ENCODE measurements at places on chromosomes 2 and 18.

GRCh38 chr18:77077941-77078689, 54.5 kb downstream of the MBP start:
- peak; percentile 66 for DNase-seq

- no peak for DNase-seq
Observed at GRCh38 chr2:158484892-158485556, 28.3 kb downstream of the PKP4 start.

DNA sequence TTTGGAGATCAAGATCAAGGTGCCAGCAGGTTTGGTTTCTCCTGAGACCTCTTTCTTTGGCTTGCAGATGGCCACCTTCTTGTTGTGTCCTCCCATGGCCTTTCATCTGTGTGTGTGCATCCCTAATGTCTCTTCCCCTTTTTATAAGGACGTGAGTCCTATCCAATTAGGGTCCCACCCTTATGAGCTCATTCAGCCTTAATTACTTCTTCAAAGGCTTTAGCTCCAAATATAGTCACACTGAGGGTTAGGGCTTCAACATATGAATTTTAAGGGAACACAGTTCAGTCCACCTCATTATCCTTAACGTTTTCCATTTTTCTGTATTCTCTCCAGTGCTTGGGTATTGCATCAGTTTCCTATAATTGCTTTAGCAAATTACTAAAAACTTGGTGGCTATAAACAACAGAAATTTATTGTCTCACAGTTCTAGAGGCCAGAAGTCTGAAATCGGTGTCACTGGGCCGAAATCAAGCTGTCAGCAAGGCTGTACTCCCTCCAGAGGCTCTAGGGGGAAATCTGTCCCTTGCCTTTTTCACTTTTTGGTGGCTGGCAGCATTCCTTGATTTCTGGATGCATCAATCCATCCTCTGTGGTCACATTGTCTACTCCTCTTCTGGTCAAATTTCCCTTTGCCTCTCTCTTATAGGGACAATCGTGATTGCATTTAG, 34.1 kb downstream of the CDC42EP3 start:
- DNase-seq: peak; percentile 57

DNA sequence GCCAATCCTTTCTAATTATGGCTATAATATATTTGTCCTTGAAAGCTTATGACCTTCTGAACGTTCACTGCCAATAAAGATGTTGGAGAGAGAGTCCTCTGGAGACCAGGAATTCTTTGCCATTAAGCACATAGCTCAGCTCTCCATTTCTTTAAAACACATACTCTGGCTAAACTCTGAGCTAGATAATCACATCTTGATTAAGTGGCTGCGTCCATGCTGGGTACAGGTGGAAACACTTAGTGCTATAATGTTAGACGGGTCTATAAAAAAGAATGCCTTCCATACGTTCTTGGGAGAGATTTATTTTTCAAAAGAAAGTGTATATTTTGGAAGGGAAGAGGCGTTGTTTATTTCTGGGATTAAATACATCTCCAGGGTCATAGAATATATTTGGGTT, 314.5 kb downstream of the LPIN1 start:
- no peak for DNase-seq

- no peak for DNase-seq
Observed at GRCh38 chr2:55553321-55553720, 33.8 kb downstream of the CFAP36 start.

- DNase-seq: peak; percentile 67
Observed at GRCh38 chr2:18117592-18117991, 239.1 kb downstream of the KCNS3 start.

GRCh38 chr2:223086370-223086981, 34.5 kb downstream of the KCNE4 start:
- no peak for DNase-seq

DNA sequence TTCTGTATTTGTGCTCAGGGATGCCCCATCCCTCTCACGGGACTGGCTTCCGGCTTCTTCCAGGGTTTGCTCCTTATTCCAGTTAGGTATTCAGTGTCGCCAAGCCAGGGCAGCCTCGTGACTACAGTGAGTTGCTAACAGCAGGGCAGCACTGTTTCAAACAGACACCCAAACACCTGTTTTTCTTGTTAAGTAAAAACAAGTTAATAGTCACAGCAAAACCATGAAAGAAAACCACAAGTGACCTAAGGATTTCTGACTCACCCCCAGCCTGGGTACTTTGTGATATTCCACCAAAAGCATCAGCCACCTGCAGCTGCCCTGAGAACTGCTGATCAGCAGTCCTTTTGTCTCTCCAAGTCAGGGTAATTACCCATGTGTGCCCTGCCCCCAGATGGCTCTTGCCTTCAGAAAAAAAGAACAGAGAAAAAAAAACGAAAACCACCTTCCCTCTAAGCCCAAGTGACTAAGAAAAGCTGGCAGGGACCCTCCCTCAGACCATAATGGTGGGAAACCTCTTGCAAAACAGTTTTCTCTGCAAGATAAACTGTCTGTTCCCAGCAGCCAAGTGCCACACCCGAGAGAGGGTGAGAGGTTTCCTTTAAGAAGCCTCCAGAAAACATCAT, 178.2 kb downstream of the ANAPC1 start:
- peak; percentile 75 for DNase-seq

GRCh38 chr18:69845593-69846506, 101.8 kb downstream of the CD226 start:
- peak; percentile 1 for DNase-seq

GRCh38 chr2:196987649-196988364, 61.3 kb upstream of the PGAP1 start:
- peak; percentile 99 for DNase-seq

- no peak for DNase-seq
Observed at GRCh38 chr2:192005211-192005610, 158.3 kb upstream of the CAVIN2 start.
